ENCODE measurements at places on chromosomes 6 and 20.
A peak's percentile ranks its signal among the peaks of the same experiment; 100 is the strongest.

DNA sequence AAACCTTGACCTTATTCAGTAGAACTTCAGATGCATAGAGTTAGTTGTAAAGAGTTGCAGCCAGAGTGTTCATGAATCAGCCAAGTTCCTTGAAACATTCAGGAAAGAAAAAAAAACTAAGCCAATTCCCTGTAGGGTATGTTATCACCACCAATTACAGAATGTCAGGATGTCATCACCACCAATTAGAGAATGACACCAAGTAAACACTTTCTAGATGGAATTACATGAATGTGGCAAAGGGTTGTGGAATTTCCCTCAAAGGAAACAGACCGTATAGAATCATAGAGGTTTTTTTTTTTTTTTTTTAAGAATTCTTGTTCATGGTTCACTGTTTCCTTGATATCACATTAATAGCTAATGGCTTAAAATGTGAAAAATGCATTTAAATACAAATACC lies 472.1 kb upstream of the RNF217 start:
- DNase-seq: no peak

DNA sequence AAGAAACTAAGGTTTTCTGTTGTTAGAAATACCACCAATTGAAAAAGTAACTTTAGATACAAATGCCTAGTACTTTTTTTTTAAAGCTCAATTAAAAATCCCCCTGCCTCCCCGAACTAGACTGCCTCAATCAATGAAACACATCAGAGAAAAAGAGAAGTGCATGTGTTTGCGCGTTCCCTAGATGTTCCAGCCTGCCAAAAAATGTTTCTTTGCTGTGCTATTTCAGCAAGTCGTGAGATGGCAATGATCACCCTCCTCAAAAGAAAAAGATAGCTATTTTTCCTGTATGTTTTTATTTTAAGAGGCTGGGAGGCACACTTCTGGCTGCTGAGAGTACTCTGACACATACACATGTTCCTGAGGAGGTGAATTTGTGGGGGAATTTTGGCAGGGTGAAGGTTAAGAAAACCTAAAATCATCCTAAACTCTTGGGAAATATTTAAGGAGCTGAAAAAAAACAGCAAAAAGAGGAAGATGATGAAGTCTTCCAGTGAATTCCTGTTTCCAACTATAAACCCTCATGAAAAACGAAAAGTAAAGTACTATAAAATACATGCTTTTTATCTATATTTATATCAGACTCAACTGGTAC lies 114.8 kb downstream of the HIVEP2 start:
- DNase-seq: no peak

- no peak for DNase-seq
Observed at GRCh38 chr6:16653226-16653625, 108.0 kb downstream of the ATXN1 start.

GRCh38 chr20:1396264-1396663 lies 3.4 kb upstream of the FKBP1A start:
- DNase-seq: no peak

GRCh38 chr20:4065391-4065844 lies 50.1 kb upstream of the RNF24 start:
- no peak for DNase-seq

DNA sequence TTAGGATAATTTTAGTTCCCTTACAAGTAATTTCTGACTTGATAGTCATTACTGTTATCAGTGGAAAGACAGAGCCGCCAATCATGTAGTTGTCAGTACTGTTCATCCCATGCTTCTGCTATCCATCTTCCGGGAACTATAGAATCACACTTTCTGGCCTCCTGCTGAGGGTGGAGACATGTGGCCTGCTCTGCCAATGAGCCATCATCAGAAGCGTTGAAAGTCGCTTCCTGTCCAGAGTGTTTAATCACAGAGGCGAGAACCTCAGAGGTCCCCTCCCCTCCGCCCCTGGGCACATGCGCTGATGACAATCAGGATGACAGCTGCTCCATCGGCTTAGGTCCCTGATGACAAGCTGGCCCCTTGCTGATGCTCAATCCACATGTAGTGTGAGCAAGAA lies 3.0 kb downstream of the DDO start:
- DNase-seq: no peak

GRCh38 chr6:56363796-56364430 lies 116.5 kb upstream of the COL21A1 start:
- peak; percentile 45 for DNase-seq

GRCh38 chr6:120248451-120248850 lies 898.9 kb upstream of the MAN1A1 start:
- DNase-seq: no peak

DNA sequence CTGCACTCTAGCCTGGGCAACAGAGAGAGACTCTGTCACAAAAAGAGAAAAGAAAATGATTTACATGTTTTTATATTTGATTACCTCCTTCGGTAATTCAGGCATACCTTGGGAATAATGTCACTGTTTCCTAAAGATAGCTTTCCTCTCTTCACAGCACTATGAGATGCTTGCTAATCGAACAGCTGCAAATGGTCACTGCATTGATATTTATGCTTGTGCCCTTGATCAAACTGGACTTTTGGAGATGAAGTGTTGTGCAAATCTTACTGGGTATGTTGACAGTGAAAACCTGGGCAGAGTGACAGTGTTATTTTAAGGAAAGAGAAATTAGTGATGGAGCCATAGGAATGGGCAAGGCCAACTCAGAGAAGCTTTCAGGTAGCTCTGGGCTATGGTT lies 19.6 kb downstream of the SEC23B start:
- no peak for DNase-seq

DNA sequence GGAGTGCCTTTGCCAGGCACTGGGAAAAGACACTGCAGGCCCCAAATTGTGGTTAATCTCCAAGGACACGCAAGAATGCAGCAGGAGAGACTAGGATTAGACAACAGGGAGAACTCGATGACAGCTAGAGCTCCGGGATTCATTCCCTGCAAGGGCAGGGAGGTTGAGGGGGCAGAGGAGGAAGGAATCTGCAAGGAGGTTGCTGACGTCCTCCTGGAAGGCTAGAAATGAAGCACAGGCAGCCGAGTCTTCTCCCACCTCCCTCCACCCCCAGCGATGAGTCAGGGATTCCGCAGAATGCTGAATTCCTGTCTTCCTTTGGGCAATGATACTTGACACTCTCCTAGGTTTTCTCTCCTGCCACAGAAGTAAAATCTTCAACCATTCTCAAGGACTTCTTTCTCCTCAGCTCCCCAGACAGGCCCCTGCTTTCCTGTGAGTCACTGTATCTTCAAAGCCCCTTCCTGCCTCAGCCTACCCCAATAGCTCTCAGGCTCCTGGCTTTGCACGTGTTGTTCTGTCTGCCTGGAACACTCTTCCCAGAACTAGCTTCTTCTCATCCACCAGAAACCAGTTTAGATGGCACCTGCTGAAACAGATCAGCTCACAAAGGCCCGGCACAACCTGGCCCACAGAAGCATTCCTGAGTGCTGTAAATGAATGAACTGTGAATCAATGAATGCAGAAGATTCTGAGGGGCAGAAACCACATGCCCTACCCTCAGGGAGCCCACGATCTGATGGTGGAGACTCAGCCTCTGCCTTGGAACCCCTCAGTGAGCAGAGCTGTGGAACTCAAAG lies 85.6 kb downstream of the MRPL14 start:
- no peak for DNase-seq

- no peak for DNase-seq
Observed at GRCh38 chr6:72324591-72324990, 297.3 kb upstream of the KCNQ5 start.

DNA sequence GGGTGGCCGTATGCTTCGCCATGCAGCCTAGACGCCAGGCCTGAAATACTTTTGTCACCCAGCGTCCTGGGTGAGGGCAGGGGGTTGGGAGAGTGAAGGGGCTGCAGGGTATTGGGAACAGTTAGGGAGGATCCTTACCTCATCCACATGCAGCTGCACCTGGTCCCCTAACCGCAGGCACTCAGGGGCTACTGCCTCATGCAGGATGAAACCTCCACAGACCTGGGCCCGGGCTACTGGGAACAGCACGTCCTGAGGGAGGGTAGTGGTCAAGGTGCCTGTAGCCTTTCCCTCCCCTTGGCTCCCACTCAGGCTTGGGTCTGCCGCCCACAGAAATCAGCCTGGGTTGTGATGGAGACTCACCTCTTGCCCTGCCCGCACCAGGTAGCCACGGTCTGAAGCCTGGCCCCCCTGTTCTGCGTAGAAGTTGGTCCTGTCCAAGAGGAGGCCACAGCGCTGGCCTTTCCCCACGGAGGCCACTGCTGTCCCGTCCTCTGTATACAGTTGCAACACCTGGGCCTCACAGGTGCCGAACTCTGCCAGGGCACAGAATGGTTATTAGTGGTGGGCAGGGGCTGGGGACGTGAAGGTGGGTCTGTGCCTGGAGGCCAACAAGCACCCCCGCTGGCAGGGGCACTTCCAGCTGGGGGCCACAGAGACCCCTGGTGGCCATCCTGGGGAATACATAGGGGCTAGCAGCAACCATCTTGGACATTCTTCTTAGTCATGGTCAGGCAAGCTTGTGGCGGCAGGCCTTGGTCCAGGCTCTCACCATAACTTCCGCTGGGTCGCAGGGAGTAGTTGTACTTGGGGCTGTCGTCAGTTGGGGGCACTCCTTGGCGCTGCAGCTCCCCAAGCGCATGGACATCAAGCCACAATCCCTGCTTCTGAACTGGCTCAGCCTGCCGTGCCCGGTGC lies 8.6 kb downstream of the AARS2 start:
- DNase-seq: peak; percentile 27

DNA sequence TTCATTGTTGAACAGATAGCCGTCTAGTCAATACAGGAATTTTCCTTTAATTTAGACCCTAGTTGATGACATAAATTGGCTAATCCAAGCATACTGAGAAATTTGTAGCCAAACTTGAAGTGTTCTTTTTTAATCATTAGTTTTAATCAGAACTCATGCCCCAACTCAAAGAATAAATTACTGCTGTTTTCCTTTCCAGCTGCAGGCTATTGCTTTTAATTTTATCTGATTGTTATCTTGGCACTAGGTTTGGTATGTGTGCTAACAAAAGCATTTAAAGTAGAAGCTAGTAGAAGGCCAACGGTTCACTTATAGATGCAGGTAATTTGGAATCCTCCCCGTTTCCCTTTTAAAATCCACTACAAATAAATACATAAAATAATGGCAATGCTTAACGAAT lies 188.5 kb downstream of the CD109 start:
- DNase-seq: no peak

- DNase-seq: no peak
Observed at GRCh38 chr6:4459032-4459431, 317.2 kb upstream of the CDYL start.

DNA sequence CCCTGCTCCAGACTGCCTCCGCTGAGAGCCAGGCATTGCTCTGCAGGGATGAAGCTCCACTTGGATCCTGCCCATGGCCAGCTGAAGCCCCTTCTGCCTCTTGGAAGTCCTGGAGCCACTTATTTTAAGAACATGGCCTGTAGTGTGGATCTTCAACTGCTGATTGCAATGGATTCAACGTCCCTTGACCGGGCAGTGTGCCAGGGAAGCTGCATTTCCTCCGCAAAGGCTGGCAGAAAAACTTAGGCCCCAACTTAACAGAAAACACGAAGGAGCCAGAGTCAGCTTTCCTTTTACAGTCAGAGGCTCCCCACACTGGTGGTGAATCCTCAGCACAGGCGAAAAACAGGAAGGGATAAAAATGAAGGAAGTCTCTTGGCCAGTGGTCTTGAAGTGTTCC lies 26.3 kb upstream of the FOXQ1 start:
- DNase-seq: no peak
